ENCODE measurements at places on chromosomes 1 and 21.

- DNase-seq: no peak
These were observed 93.5 kb upstream of the NFIA start for GRCh38 chr1:60988891-60989290.

DNA sequence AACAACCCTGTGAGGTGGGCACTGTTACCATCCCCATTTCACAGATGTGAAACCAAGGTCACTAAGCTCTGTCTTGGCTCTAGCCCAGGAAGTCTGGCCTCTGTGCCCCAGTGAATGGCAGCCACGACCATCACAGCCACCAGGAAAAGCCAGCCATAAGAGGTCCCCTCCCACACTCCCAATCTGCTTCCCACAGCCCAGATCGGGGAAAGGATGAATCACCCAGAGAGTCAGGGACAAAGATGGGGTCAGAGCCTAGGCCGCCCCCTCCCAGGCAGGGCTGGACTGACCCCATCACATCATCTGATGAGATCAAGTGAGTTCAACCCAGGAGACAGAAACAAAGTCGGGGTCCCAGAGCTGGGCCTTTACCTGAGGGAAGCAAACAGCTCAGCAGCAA lies 22.9 kb upstream of the COL16A1 start:
- no peak for DNase-seq

DNA sequence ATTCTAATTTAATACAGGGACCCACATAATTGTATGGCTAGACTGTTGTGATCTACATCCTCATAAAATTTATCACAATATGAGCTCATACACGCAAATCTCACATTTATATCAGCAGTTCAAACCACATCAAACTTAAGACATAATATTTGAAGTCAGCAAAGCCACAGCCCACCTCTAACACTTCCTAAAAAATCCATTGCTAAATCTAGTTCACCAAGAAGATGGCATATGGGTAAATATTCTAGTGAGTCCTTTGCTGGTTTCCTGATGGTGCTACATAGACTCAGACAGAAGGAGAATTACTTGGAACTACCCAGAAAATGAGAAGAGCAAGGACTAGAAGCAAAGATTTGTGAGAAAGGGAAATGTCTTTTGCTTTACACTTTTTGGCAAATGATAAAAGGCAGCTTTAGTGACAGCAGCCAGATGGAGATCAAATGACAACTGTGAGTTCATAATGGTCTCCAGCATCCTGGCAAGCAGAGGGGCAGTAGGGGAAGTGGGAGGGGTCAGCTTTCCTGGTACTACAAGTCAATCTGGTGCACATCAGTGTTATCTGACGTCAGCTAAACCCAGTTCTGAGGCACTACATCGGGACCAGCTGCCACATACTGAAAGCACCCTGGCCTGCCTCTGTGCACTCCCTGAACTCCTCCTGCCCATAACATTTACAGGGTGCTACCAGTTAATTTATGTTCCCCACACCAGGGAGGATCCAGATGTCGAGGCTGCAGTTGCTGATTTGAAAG lies 10.6 kb upstream of the GADD45A start:
- DNase-seq: peak; percentile 80

DNA sequence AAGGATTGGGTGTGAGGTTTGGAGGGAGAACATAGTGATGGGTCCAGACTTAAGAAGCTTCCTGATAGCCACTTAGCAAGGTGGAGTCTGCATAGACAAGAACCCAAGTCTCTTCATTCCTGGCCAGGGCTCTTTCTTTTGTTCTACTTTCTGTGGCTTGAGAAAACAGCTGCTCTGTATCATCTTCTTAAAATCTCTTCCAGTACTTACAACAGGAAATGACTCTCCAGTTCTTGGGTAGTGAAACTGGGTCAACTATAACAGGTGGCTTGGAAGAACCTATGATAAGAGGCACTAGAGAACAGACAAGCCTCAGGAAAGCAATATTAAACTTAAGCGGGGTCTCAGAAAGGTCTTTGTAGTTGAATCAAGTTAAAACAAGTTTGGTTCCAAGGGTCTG lies 148.1 kb upstream of the USP24 start:
- DNase-seq: peak; percentile 37

DNA sequence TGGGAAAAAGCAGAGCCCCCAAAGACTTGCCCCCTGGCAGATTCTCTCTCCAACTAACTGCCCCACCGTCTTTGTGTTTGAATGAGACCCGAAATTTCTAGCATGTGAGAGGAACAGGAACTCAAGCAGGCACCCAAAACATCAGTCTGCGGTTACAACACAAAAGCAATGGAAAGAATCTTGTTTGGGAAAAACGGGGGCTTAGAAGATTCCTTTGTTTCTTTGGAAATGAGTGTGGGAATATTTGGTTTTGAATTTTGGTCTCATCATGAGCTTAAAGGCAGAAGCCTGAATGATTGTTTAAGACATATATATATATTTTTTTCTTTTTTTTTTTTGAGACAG lies 188.9 kb upstream of the TMEM51 start:
- DNase-seq: no peak

GRCh38 chr1:33378976-33379375 lies 51.9 kb downstream of the PHC2 start:
- DNase-seq: peak; percentile 40

DNA sequence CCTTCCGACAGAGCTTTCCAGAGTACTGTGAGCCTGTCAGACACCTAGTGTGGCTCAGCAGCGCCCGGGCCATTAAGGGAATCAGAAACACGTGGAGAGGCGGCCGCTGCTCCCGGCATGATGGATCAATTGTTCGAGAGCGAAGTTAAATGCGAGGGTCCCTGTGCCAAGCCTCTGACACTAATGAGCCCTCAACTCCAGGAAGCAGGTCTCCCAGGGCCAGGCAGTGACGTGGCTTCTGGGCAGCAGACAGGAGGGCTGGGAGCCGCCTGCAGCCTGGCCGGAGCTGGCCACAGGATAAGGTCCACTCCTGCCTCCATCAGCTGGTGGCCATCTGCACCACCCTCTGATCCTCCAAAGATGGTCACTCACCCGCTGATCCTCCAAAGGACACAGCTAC lies 67.5 kb upstream of the CLDN14 start:
- no peak for DNase-seq

DNA sequence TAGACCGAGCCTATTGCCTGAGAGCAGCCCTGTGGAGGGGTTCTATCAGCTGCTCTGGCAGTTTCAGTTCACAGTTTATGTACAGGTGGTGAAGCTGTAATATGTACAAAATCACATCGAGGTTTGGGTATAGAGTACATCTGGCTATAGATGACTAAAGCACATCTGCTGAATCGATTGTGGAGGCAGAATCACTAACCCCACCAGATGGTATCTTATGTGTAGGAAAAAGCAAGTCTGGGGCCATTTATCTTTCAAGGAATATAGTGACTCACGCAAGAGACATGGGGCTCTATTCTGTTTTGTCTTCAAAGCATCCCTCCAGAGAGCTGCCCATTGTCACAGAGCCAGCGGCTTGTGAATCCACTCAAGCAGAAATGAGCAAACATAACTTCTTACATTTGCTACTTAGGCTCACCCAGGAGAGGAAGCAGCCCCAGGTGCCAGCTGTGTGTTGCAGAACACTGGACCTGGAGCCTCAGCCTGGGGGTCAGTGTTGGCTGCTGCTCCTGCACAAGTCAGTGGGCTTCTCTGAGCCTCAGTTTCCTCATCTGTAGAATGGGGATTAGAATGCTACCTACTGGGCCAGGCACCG lies 21.3 kb downstream of the MIIP start:
- DNase-seq: no peak

GRCh38 chr1:77104672-77105071 lies 114.6 kb downstream of the PIGK start:
- no peak for DNase-seq

GRCh38 chr1:7261490-7261889 lies 476.2 kb downstream of the CAMTA1 start:
- DNase-seq: no peak

DNA sequence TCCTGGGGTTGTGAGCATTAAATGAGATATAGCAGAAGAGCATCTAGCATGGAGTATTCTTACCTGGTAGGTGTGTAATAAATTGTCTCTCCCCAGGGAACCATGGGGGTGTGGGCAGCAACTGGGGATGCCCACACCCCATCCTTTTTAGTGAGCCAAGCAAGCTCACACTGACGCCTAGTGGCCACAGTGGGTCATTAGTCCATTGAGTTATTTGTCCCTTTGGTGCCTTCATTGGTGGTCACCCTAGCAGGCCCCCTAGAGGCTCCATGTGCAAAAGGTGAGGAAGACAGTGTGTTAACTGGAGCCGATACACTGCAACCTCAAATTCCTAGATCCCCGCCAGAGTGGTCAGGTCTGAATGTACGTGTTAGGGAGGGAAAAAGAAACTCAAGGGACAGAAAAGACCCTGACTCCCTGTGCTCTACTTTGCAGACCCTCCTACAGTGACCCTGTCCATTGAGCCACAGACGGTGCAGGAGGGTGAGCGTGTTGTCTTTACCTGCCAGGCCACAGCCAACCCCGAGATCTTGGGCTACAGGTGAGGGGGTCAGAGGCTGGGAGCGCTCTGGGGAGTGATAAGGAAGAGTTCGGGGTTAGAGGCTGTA lies 93.3 kb upstream of the CD1D start:
- peak; percentile 85 for DNase-seq

DNA sequence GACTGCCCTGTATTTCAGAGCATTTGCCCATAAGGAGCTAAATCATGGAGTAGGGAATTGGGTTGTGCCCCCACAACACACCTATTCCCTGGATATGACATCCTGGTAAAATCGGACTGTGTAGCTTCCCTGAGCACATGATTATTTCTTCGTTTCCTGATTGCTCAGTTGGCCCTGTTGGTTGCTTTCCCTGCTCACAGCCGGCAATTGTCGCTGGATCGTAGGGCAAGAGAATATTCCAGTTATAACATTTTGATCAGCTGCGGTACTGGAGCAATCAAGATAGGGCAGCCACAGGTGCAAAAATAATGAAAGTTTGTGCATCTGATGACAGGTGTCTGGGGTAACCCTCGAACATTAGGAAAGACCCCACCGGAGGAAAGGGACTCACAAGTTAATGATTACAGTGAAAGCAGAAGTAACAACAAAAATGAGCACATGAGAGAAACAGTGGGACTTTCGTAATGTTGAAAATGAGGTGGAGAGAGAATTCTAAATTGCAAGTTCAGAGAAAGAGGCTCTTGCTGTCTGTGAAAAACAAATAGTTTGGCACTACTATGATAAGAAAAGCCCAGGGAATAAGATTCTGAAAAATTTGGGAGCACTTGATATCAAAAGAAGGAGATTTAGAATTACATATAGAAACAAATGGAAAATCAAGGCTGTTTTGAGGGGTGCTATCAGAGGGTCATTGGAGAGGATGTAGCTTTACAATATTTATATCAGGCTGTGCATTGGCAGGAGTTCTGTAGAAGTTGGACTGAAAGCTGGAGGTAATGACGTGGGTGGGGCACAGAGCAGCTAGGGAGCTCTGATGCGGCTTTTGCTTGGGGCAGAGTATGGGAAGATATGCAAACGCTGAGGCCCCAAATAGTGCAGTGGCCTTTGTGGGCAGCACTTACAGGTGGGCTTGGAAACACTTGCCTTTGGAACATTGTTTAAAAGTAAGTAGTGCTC lies at the start of gene MAB21L3:
Gene MAB21L3 (plus strand): TSS at position 833 of the 957 bp plus-strand sequence. CDS start 1,217 bp downstream, outside the sequence.
- no peak for DNase-seq

DNA sequence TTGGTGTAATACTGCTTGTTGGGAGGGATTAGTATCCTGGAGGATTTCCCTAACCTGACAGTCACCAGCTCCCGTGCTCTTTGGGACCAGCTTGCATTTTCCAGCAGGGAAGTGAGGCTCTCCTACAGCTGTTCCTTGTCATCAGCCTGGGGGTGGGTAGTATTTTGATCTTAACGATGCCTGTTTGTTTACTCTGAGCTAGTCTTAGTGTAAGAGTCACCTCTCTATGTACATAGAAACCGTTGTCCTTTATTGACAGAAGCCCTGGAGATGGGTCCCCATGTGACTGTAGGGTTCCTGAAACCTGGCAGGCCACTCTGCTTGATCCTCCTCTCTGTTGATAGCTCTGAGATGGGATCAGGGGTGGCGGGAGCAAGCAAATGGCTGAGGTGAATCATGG lies 58.0 kb downstream of the ACP6 start:
- no peak for DNase-seq

- DNase-seq: no peak
These were observed 233.4 kb downstream of the TM2D1 start for GRCh38 chr1:61491497-61491896.

DNA sequence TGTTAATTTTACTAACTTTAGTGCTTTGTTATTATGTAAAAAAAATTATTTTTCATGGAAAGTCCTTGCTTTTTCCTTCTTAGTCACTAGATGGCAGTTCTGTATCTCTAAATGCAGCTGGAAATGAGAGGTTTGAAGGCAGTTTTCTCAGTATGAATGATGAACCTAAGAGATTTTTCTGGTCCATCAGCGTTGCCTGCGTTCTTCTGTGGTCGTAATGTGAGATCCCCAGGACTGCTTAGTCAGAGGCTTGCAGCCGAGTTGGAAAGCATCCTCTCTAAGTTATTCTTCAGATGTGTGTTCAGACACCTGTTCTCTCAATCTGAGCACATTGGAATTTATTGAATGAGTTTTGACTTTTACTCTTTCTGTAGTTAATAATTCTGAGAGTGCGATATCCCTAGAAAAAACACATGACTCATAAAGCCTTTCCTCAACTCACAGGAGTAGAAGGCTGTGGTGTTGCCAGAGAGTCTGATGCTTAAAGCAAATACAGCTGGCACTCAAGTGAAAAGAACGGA lies 99.3 kb downstream of the FMN2 start:
- no peak for DNase-seq

GRCh38 chr21:15549671-15550070 lies 180.1 kb upstream of the USP25 start:
- DNase-seq: no peak

DNA sequence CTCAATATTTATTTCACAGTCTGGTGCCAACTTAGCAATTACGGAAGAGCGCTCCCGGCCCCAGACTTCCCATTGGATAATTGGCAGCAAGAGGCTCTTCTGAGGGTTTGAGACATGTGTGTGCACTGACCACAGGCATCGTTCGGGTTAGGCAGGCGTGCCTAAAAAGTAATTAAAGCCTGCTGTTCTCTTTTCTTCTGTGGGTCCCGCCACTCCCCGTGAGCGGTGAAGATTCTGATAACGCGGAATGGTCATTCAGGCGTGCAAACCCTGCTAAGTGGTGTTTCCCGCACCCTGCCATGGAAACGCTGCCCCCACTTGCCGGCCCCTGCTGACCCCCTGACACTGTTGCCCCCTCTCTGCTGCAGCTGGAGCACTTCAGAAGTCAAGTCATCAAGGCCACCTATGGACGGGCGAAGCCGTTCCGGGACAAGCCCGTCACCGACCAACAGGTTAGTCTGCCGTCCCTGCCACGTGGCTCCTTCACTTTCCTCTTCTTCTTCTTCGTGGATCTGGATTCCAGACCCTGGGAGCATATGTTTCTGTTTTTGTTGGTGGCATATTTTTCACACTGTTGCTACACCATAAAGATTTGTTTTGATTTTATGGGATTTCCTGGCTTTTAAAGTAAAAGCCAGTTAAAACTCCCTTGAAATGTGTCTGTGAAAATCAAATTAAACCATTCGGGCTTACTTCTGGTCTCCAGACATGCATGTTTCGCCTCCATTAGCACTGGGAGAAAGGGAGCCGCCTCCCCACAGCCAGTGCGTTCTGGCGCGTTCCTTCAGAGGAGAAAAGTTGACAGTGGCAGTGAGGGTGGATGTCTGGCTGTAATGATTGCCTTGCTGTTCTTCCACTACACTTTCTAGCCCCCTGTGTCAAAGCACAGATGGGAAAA lies 79.9 kb downstream of the FHAD1 start:
- DNase-seq: no peak

All from hematopoietic multipotent progenitor cell (in vitro differentiated cells).